ENCODE measurements at places on chromosomes 1 and 21.

- DNase-seq = no peak
These were observed 318.8 kb upstream of the NRIP1 start for GRCh38 chr21:15383588-15383987.

DNA sequence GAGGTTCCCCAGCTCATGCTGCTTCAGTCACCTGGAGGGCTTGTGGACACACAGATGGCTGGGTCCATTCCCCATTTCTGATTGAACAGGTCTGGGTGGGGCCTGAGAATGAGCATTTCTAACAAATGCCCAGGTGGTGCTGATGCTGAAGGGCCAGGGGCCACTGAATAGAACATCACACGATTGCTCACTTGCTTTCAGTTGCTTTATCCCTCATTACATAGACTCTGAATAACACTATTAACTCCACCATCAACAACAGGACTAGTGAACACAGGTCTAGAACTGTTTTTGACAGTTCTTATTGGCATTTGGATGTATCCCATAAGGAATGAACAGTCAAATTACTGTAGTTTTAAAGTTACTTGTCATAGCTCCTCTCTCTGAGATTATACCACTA lies 12.1 kb downstream of the TRAPPC10 start:
- DNase-seq = no peak

DNA sequence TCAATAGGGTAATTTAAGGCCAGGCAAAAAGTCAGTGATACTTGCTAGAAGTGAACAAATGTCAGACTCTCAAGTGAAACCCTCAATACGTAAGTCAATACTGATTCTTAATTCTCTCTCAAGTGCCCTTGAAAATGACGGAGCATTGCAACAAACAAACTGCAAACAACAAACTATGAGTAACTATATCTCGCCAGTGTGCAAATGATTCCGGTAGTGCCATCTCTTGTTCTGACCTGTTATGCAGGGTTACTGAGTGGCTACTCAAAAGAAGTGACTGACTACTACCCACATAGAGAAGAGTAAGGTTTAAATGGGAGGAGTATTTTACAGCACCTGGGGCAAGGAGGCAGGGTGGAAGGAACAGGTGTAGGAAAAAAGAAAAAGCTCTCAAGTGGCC lies 1.6 kb downstream of the SLC19A2 start:
- no peak for DNase-seq

- no peak for DNase-seq
These were observed 717.3 kb downstream of the MATN1 start for GRCh38 chr1:30005972-30006619.

GRCh38 chr1:119286587-119287181 lies 81.9 kb upstream of the HAO2 start:
- no peak for DNase-seq

- no peak for DNase-seq
These were observed 4.2 kb upstream of the S100A12 start for GRCh38 chr1:153379591-153379990.

DNA sequence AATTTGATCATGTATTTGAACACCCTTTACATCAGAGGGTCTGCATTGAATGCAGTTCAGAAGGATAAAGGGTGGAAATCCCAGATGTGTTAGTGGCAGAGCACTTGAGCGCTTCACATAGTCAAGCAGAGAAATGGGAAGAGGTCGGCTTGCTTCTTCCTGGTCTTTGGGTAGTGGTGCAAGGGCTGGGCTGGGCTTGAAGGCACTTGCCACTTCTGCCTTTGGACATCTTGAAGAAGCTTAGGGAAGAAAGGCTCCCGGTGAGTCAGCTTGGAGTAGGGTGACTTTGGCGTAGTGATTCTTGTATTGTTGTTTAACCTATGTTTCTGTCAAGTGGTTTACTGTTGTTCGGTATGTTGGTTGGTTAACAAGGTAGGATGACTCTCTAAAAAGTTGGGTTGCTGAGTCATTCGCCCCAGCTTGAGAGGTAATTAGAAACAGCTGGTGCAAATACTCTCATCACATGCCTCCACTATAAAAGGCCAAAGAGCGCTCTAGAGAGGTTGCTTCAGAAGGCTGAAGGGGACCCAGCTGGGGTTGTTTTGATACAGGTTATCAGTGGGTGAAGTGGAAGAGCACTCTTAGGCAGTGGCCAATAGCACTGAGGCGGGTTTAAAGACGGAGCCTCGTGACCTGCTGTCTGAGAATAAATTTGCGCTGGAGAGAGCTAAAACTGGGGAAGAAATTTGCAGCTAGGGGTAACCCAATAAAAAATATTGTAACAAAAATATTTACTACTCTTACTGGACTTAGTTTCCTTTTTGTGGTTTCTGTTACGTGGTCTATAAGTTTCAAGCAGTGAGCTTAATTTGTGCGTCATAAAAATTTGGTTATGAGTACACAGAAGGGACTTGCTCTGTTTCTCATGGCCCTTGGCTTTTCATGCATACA lies 1.4 kb downstream of the BACH1 start:
- no peak for DNase-seq

DNA sequence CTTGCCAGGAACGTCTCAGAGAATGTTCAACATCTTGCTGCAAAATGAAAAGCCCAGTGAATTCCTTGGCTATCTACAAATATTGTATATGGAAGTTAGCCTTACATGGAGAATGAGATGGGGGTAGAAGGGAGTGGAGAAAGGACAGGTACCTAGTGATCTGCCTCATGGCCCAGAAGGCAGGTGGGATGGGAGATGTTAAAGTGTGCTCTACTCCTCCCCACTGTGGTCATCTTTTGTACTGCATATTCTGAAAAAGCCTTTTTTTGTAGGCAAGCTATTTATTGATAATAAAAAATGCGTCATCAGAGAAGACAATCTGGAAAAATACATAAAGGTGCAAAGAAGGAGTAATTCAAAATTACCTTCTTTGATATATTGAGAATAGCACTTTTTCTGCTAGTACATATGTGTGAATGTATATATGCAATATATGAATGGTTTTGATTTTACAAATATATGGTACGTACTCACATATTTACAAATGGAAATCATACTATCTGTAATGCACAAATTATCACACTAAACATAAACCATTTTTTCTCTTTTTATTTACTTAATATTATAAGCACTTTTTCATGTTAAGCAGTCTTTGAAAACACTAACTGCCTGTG lies 19.1 kb upstream of the SLC5A9 start:
- no peak for DNase-seq

DNA sequence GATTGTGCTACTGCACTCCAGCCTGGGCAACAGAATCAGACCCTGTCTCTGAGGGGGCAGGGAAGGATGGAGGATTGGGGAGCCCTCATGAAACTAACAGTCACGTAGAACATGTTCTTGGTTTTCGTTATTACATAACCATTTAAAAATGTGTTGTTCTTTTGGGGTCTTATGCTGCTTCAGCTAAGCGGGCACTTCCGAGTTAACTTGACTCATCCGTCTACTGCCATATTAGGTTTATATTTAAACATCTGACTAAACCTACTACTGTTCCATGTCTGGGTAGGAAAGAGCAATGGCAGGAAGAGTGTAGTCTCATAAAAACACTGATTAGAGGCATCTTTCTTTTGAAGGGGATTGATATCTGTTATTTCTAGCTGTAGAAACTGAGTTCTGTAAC lies 59.5 kb upstream of the BMP8A start:
- DNase-seq = no peak

DNA sequence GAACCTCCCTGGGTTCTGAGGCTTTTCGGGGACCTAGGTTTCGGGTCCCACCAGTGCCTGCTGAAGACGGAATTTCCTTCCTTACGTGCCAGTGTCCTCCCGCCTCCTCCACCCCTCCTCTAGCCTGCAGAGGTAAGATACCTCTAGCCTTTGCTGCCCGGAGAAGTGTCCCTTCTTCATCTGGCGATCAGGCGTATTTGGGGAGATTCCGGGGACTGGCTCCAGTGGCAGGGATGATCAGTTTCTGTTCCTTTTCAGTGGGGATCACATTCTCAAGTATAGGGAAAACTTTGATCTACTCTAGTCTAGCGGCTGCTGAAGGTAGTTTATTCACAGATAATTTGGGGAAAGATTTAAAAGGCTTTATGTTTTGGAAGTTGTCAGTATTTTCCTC lies 674 bp downstream of the CEP350 start:
- no peak for DNase-seq

- no peak for DNase-seq
These were observed 173.8 kb downstream of the ETS2 start for GRCh38 chr21:38979271-38980121.

GRCh38 chr1:79693441-79694114 lies 687.0 kb upstream of the ADGRL4 start:
- no peak for DNase-seq

Data from vagina (tissue), 2 donors.